ENCODE measurements at places on chromosomes 2 and 18.

DNA sequence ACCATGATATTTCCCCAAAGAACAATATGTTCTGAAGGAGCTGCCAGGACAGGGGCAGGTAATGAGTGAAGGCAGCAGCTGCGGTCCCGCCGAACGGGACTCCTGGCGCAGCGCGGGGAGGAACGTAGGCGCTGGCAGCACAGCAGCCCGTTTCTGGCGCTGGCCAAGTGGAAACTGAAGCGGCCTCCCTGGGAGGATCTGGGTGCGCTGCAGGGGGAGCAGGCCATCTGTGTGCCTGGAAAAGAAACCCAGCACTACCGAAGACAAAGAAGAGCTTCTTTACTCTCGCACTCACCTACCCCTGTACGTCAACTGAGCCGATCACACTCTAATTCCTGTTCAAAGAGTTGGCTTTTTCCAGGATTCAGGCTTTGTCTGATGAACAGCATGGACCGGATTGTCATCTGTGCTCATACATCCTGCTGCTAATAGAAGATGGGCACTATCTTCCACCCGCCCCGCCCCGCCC lies 11.8 kb downstream of the G6PC2 start:
- H3K36me3 ChIP-seq, result no peaks in the 10 kb centered on the region
- no peaks in the 10 kb centered on the region for H3K27me3 ChIP-seq
- H3K4me3 ChIP-seq, result no peak overlapping the region
- H3K27ac ChIP-seq, result no peak overlapping the region
- no peak for DNase-seq

GRCh38 chr2:133685636-133686215 lies 117.5 kb upstream of the NCKAP5 start:
- H3K4me3 ChIP-seq, result no peak overlapping the region
- H3K27ac ChIP-seq, result no peak overlapping the region
- no peaks in the 10 kb centered on the region for H3K4me1 ChIP-seq
- H3K36me3 ChIP-seq, result no peaks in the 10 kb centered on the region
- H3K27me3 ChIP-seq, result no peaks in the 10 kb centered on the region

DNA sequence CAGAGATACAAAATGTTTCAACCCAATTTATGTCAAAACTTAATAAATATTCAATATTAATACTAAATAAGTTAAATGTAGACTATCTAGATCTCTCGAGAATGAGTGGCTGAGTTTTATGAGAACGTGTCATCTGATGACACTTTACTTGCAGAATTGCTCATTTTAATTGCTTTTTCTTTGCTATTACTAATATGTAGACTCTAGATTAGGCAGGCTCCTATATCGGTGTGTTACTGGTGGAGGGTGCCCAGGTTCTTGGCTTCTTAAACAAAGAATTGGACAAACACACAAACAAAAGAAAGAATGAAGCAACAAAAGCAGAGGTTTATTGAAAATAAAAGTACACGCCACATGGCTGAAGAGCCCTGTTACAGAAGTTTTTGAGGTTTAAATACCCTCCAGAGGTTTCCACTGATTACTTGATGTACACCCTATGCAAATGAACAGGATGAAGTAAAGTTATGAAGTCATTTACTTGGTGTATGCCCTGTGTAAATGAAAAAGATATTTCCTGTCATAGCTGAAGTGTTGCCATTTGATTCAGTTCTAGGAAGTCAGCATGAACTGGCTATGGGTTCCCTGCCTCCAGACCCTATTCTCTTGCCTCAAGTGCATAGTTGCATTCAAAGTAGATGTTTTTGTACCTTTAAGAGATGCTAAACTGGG lies 122.9 kb upstream of the ITGA4 start:
- H3K27me3 ChIP-seq, result no peaks in the 10 kb centered on the region
- H3K4me1 ChIP-seq, result no peaks in the 10 kb centered on the region
- H3K36me3 ChIP-seq, result no peaks in the 10 kb centered on the region
- H3K4me3 ChIP-seq, result no peak overlapping the region
- DNase-seq, result no peak

- DNase-seq, result no peak
- no peak overlapping the region for H3K27ac ChIP-seq
- no peak overlapping the region for H3K4me3 ChIP-seq
- H3K4me1 ChIP-seq, result peaks cover 21% of the 10 kb centered on the region
- no peaks in the 10 kb centered on the region for H3K27me3 ChIP-seq
Measured at GRCh38 chr2:53784436-53784835, 2.3 kb downstream of the ASB3 start.

DNA sequence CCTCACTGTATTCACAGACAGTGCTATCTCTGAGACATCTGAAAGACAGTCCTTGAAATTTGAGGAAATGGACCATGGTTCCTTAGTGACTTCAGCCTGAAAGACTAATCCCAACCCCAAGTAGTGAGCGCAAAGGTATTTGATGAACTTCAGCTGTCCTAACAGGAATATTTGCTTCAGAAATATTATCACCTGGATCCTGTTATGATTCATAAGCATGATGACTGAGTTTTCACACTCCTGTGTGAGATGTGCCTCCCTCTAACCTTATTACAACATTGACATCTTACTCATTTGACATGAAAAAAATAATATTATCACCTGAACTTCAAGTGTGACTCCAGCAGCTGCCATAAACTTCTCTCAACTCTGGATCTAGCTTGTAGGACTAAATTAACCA lies 11.6 kb upstream of the MRPL19 start:
- peaks cover 28% of the 10 kb centered on the region for H3K27me3 ChIP-seq
- H3K36me3 ChIP-seq, result no peaks in the 10 kb centered on the region
- no peak for DNase-seq
- no peak overlapping the region for H3K27ac ChIP-seq
- H3K4me3 ChIP-seq, result no peak overlapping the region

- no peak overlapping the region for H3K27ac ChIP-seq
- peaks cover 16% of the 10 kb centered on the region for H3K4me1 ChIP-seq
- H3K36me3 ChIP-seq, result no peaks in the 10 kb centered on the region
- no peak for DNase-seq
Measured at GRCh38 chr2:27959496-27959895, 69.0 kb downstream of the BABAM2 start.

- no peak for DNase-seq
- no peaks in the 10 kb centered on the region for H3K36me3 ChIP-seq
- no peak overlapping the region for H3K27ac ChIP-seq
- H3K4me3 ChIP-seq, result no peak overlapping the region
- no peaks in the 10 kb centered on the region for H3K27me3 ChIP-seq
- H3K4me1 ChIP-seq, result no peaks in the 10 kb centered on the region
Measured at GRCh38 chr18:32287249-32287648, 97.4 kb downstream of the MEP1B start.

DNA sequence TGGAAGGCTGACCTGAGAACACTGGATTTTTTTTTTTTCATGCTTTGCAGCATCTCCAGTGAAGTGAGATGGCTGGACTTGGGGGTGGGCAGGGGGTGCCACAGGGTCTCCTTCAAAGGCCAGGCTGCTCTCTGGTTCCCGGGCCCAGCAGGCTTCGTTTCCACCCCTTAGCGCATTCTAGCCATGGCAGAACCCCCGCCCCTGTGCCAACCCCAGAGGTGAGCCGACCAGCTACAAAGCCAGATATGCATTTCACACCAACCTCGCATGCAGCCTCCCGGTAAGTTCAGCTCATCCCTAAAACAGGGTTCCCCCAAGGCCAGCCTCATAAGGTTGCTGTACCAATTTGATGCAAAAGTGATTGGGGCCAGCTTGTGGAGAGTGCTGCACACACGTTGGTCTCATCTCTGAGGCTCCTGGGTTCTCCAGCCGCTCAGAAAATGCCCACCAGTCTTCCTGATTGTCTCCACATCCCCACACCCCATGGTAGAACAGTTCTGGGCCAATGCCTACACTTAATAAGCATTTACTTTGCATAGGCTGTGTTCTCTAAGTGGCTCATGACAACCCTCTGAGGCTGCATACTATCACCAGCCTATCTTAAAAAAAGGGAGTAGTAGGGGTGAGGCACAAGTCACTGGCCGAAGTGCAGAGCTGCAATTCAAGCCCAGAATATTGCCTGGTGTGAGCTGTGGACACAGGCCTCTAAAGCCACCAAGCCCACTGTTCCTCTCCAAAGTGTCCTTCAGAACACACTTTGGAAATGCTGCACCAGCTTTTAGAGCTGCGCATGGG lies 23.3 kb downstream of the SMAD7 start:
- H3K36me3 ChIP-seq, result no peaks in the 10 kb centered on the region
- H3K27ac ChIP-seq, result no peak overlapping the region
- peaks cover 60% of the 10 kb centered on the region for H3K4me1 ChIP-seq
- H3K27me3 ChIP-seq, result no peaks in the 10 kb centered on the region
- no peak overlapping the region for H3K4me3 ChIP-seq
- no peak for DNase-seq

GRCh38 chr2:18194161-18194560 lies 315.7 kb downstream of the KCNS3 start:
- no peak for DNase-seq
- H3K27ac ChIP-seq, result no peak overlapping the region
- H3K4me3 ChIP-seq, result no peak overlapping the region
- peaks cover 19% of the 10 kb centered on the region for H3K27me3 ChIP-seq
- no peaks in the 10 kb centered on the region for H3K36me3 ChIP-seq
- no peaks in the 10 kb centered on the region for H3K4me1 ChIP-seq

DNA sequence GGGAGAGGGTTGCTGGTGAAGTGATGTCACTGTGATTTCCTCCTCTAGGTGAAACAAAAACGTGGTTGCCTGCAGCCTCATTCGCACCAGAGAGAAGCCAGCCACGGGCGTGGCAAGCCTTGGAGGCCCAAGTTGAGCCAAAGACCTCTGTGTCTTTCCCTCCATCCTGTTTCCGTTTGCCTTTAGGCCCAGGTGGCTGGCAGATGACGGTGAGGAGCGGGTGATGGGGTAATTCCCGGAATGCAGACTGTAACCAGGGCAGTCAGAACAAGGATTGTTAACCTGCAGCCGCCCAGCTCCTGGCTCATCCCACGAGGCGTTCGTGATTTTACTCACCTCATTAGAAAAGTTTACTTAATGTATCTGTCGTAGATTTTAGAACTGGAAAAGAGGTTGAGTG lies 14.4 kb downstream of the CTIF start:
- no peaks in the 10 kb centered on the region for H3K27me3 ChIP-seq
- peaks cover 13% of the 10 kb centered on the region for H3K4me1 ChIP-seq
- no peaks in the 10 kb centered on the region for H3K36me3 ChIP-seq
- no peak overlapping the region for H3K4me3 ChIP-seq

DNA sequence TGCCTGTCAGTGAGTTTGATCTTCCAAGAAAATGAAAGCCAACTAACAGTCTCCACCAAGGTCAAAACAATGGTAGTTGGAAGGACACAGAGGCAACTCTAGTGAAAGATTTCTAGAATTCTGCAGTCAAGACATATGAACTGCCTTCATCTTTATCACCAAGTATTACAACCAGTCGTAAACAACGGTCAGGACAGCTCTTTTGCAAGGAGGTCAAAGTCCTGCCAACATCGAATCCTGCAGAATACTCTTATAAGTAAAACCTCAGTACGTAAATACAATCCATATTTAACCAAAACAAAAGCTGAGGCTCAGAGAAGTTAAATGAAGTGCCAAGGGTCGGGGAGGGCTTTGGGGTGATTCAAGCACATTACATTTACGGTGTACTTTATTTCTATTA lies 3.1 kb downstream of the FEZ2 start:
- H3K4me3 ChIP-seq, result no peak overlapping the region
- no peaks in the 10 kb centered on the region for H3K36me3 ChIP-seq

DNA sequence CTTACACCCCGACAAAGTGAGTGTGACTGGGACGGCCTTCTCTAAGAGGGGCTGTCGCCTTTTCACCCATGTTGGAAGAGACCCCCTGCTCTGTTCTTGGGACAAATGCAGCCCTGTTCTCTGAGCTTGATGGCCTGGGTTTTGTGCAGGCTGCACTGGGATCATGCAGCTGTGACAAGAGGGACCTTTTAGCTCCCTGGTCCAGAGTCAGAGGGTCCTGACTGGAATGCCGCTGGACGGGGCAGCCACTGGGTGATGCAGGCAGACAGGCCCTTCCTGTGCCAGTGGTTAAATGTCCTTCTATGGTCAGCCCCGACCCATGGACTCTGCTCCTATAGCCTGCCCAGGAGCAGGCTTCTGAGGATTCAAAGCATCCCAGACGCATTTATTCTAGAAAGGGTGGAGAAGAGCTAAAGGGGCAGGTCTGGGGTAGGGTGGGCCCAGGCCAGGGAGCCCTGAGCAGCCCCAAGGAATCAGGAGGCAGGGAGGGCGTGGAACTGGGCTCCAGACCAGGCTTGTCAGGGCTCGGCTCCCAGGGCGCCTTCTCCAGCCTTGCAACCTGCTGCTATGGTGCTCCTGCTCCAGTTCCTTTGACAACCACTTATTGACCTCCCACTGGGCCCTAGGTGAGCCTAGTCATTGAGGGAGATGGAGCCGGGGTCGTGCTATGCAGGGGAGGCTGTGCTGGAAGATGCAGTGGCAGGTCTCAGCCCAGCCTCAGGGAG lies 277.9 kb upstream of the HS6ST1 start:
- DNase-seq, result no peak
- H3K36me3 ChIP-seq, result no peaks in the 10 kb centered on the region
- H3K4me3 ChIP-seq, result no peak overlapping the region
- no peak overlapping the region for H3K27ac ChIP-seq
- no peaks in the 10 kb centered on the region for H3K4me1 ChIP-seq
- 0 out of 2 replicates have a peak, but pooled peaks cover 2% of the 10 kb centered on the region for H3K27me3 ChIP-seq

GRCh38 chr18:46343931-46344372 lies 239.8 kb downstream of the HAUS1 start:
- H3K4me3 ChIP-seq, result no peak overlapping the region
- no peaks in the 10 kb centered on the region for H3K4me1 ChIP-seq
- no peaks in the 10 kb centered on the region for H3K27me3 ChIP-seq
- H3K27ac ChIP-seq, result no peak overlapping the region

- 0 out of 2 replicates have a peak, but pooled peaks cover 3% of the 10 kb centered on the region for H3K36me3 ChIP-seq
- H3K4me1 ChIP-seq, result peaks cover 11% of the 10 kb centered on the region
- no peak overlapping the region for H3K27ac ChIP-seq
- H3K4me3 ChIP-seq, result no peak overlapping the region
- H3K27me3 ChIP-seq, result no peaks in the 10 kb centered on the region
Measured at GRCh38 chr18:79677221-79677620, 2.4 kb upstream of the CTDP1 start.

DNA sequence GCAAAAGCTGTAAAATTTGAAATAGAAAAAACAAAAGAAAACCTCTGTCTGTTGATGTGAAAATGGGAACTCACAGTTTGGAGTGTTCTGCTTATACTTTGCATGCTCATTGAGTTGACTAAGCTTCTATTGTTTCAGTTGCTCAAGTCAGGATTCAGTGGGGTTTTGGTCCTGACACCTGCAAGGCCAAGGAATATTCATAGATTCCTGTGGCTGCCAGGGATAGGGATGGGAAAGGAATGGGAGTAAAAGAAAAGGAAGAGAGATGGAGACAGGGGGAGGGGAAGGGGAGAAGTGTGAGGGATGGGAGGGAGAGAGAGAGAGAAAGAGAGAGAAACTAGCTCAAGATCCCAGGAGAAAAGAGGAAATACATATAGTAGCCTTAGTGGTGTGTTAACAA lies 1.3 kb downstream of the CPS1 start:
- DNase-seq, result no peak
- no peaks in the 10 kb centered on the region for H3K36me3 ChIP-seq
- no peak overlapping the region for H3K27ac ChIP-seq
- H3K4me1 ChIP-seq, result no peaks in the 10 kb centered on the region

Measured in HCT116 (cell line).